ENCODE measurements at places on chromosomes 16 and 17.

DNA sequence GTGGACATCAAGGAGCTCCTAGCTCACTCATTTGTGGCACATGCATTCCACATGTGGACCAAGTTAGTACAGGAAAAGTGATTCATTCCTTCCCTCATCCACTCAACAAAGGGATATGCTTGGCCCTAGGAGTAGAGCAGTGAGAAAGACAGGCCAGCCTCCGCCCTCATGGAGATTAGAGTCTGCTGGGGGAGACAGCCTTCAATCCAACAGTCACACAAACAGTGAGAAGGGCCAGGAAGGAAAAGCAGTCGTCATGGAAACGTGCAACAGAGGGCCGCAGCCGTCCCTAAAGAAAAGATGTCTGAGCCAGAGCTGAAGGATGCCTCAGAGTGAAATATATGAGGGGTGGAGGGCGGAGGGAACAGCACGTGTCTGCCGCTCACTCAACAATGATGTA lies 109.9 kb downstream of the VPS53 start:
- no peak for DNase-seq

DNA sequence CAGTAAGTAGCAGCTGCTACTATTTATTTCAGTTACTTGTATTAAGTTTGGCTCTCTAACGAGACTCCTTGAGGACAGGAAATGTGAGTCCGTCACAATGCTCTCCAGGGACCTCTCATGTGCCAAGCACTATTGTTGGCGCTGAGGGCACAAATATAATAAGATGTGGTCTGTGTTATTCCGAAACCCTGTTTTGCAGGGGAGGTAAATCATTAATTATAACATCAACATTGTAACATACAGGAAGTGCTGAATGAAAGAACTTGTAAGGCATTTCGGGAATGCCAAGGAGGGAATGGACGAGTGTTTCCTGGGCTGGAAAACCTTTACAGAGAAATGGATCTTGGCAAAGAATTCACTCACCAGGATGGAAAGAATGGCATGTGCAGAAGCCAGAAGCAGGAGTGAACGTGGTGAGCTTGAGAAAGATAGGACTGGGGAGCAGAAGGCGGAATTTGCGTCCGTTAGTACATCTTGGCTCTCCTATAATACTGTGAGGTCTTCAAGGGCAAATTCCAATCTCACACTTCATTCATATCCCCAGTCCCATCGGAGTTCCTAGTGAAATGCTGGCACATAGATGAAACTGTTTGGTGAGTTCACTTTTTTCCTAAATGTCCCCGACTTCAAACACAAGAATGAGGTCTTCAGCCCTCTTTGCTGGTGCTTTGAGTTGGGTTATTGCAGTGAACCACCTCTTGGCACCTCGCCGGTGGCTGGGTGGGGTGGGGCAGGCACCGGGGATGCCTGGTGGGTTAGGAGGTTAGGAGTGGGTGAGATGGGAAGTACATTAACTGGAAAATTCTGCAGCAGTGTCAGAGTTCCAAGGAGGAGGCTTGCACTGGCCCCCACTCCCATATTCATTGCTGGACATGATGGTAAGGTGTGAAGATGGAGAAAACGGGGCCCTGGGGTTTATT lies 11.5 kb downstream of the TAC4 start:
- no peak for DNase-seq

DNA sequence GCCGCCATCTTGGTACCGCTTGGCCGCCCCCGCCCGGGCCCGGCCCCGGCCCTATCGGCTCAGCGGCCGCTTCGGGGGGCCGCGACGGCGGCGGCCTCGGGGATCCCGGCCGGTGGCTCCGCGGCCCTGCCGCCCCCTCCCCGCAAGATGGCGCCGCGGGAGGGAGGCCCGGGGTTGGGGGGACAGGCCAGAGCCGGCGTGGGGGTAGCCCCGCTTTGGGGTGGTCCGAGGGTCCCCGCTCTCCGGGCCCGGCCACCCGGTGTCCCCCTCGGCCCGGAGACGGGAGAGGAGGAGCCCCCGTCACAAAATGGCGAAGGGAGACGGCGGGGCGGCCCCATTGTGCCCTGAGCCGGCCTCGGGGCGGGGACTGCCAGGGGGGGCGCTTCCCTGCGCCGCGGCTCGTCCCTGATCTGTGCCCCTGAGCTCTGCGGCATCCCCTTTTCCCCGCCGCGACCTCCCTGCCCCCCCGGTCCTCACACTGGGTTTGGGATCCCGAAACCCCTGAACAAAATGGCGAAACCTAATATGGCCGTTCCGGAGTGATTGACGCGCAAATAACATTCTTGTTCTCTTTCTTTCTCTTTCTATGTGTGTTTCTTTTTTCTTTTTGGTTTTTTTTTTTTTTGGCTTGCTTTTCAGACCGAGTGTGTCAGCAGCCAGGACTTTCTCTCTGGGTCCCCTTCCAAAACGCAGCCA lies 986 bp downstream of the HAPSTR1 start:
- DNase-seq = peak; percentile 21

DNA sequence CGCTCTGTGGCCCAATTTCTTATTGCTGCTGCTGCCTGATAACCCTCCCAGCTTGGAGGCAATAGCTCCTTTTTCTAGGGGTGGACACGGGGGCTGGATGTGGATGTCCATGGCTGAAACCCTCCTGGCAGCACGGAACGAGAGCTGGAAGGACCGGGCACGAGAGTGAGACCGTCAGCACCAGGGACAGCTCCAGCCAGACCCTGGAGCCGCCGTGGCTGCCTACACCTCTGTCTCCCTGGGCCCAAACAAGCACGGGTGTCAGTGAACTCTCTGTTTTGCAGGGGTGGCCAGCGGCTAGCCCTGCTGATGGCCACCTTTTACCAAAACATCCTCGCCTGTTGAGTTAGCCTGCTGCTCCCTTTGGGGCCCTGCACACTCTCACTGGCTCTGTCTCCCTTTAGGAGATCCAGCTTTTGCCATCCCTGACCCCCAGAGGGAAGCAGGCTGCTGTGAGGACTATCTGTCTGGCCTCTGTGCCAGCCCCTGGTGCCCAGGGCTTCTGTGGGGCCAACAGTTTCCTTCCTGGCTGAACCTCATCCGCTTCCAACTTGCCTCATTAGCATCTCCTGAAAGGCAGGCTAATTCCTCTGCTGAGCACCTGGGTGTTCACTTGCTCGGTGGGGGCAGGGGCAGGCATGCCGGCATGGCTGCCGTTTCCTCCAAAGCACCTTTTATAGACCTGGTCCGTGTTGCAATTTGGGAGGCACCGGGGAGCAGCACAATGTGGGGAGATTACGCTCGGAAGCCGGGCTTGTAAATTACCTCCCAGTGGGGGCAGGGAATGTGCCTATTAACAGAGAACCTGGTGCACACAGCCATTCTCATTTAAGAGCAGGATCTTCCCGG lies 118.1 kb downstream of the ENGASE start:
- DNase-seq = peak; percentile 10

GRCh38 chr17:77470800-77471733 lies 330.3 kb downstream of the SEC14L1 start:
- no peak for DNase-seq

GRCh38 chr17:45386178-45386577 lies 46.5 kb downstream of the ARHGAP27 start:
- DNase-seq = no peak

DNA sequence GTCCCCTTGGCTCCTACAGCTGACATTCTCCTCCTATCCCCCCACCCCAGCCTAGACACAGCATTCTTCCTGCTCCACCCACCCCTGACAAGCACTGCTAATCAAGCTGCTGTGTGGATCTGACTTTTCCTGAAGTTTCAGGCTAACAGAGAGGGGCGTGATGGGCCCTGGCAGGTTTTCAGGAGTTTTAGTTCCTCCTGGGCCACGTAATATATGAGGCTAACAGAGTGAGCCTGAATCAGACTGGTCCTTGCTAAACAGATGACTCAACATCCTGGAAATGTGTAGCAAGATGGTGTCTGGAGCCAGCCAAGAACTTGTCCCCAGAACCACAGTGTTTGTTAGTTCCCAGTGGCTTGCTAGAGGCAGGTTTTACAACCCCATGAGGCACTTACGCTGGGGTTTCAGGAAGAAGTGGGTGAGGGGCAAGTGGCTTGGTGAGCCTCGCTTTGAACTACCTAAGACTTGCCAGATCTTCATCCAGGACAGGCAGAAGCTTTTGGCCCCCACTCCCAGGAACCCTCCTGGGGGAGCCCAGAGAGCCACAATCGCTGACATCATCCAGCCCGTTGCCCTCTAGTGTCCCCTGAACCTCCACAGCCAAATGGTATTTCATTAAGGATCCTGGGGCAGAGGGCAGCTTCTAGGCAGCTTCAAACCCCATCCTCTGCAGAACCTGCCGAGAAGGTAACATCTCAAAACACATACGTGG lies 15.9 kb downstream of the TMEM92 start:
- DNase-seq = no peak

DNA sequence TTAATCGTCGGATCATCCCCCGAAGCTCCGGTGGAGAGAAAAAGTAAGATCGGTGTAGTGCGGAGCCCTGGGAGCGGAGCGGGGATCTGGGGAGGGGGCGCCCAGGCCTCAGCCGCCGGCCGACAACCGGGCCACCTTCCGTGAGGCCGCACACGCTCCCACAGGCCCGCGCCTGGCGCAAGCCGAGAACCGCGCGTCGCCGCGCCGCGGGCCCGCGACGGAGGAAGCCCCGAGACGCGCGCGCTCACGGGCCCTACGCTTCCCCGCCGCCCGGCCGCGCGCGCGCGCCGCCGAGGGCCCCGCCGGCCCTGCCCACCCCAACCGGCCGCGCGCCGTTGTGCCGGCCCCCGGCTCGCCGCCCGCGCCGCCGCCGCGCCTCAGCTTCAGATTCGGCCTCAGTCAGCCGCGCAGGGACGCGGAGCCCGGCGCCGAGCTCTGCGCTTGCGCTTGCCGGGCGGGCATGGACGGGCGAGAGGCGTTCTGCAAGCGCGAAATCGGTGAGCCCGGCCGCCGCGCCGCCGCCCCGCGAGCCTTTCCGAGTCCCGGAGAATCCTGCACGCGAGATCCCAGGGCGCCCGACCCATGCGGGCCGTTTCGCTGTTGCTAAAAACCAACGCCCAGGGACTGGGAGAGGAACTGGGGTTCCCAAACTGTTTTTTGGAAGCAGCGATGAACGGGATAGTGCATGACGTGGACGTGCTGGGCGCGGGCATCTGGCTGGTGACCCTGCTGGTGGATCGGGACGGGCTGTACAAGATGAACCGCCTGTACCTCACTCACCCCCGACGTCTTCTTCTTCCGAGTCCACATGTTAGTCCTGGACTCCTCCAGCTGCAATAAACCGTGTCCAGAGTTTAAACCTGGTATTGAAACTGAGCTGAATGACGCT lies 28.0 kb upstream of the LRRC37A start:
- peak; percentile 87 for DNase-seq

GRCh38 chr16:87939562-87940423 lies 3.5 kb upstream of the CA5A start:
- no peak for DNase-seq

DNA sequence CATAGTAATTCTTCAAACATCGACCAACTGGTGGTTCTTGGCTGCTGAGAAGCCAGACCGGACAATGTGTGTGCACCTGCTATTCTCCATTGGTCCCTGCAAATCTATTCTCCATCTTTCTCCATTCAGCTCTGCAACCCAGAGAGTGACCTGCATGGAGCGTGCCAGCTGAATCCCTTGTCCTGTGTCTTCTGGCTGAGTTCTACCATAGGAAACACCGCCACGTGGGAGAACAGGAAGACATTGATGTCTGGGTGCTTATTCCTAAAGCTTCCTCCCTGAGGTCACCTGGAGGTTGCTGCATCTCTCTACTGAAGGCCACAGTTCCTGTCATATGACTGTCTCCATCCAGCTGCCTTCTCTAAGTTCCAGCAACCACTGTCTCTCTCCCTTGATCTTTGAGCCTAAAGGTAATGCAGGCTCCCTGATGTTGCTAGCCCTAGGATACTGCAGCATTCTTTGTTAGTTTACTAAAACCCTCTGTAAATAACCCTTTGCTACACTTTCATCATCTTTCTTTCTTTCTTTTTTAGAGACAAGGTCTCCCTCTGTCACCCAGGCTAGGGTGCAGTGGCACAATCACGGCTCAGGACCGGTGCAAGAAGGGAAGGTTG lies 10.6 kb upstream of the SMG1 start:
- DNase-seq = no peak

- DNase-seq = no peak
Measured at GRCh38 chr16:86854058-86854621, 275.8 kb downstream of the FOXL1 start.

DNA sequence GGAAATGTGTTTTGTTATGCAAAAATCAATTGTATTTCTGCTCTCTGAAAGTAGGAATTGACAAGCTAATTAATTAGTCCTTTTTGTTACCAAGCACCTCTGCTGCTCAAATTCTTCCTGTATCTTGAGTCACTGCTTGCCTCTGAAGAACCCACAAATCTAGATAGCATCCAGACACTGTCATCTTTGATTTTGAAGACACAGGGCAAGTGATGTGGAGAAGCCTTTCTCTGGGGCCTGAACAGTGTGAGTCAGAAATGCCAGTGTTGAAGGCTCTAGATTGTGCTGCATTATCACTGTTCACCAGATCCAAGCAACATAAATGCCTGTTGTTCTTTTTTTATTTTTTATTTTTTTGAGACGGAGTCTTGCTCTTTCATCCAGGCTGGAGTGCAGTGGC lies 10.9 kb upstream of the ST6GALNAC1 start:
- no peak for DNase-seq

DNA sequence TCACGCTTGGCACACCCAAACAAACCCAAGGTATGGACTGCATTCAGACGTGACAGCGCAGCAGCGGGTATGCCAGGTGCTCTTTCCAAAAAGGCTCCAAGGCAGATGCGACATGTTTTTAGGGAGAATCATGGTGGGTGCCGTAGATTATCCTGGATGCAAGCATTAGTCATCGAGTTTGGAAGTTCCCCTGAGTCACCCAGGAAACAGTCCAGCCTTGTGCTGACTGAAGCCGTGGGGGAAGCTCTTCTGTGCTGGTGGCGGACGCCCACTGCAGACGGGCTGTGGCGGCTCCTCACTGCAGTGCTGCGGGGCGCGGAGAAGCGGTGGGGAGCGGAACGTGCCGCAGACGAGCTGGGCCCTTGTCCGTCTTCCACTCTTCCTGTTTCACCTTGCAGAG lies 13.9 kb downstream of the JPT2 start:
- DNase-seq = no peak

GRCh38 chr17:69809331-69809730 lies 265.7 kb upstream of the KCNJ16 start:
- no peak for DNase-seq

DNA sequence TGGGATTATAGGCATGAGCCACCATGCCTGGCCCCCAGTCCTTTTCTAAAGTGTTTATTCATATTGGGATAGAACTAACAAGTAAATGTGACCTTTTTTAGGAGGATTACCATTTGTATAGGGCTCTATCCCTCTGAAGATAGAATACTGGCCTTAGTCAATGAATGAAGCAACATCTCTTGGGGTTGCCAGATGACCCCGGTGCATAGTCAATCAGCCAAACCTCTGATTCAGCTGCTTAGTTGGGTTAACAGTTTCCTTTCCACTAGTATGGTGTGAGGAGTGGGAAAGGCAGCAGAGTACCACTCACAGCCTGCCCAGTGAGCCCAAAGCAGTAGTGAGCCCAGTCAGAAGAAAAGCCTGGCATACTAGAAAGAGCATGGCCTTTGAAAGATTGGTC lies 94.6 kb upstream of the TBX2 start:
- no peak for DNase-seq

- no peak for DNase-seq
Measured at GRCh38 chr17:55233840-55234239, 30.9 kb upstream of the HLF start.

Data from stimulated activated CD4-positive, alpha-beta T cell treated with anti-CD3 and anti-CD28 coated beads, TNF-alpha, amount 100 ng/mL, for 24 hours (primary cell).